Skin of body (tissue), 3 donors: ENCODE measurements at places on chromosomes 12 and 14.

DNA sequence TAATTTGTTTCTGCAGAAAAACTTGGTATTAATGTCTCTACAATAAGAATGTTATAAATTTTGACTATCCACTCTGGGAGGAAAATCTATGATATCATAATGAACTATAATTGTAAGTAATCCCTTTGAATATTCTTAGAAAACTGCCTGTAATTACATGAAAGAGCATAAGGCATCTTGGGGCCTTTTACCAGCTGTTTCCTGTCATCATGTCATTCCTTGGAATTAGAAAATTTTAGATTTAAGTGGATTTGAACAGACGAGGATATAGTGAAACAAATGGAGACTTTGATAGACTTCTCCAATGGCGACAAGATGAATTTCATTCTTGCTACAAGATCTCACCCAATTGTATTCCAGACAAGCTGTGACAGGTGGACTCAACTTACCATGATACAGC, 423.4 kb upstream of the FLRT2 start:
- no peak for DNase-seq

DNA sequence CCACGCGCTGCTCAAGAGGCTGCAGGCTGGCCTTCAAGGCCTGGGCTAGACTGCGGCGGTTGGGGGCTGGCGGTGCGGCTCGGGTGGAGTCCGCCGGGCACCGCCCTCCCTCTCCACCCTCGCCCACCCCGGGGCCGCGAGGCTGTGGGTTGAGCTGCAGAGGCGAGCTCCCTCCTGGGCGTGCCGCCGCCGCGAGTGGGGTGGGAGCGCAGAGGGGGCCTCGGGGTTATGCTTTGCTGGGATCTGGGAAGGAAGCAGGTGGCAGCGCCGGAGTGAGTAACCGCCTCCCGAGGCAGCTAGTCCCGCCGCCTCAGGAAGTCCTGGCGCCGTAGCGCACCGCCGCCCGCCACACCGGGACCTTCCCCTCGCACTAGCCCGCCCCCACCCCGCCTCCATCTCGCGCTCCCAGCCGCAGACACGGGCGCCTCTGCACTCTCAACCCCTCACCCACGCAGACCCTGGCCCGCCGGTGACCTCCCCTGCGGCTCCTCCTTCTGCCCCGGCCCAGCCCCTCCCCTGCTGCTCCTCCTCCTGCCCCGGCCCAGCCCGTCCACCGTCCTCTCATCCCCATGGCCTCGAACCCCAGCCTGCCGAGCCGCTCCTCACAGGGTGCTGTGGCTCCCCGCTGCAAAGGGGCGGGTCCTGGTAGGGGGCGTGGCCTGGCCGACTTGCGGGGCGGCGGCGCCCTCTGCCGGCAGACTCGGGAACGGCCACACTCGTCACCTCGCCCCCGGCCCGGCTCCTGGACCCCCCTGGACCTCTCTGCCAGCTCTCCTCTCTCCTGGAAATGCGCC, 16.6 kb downstream of the TAMALIN start:
- DNase-seq: peak; percentile 33

- DNase-seq: no peak
These were observed 9.8 kb downstream of the CPNE6 start for GRCh38 chr14:24080888-24081738.

DNA sequence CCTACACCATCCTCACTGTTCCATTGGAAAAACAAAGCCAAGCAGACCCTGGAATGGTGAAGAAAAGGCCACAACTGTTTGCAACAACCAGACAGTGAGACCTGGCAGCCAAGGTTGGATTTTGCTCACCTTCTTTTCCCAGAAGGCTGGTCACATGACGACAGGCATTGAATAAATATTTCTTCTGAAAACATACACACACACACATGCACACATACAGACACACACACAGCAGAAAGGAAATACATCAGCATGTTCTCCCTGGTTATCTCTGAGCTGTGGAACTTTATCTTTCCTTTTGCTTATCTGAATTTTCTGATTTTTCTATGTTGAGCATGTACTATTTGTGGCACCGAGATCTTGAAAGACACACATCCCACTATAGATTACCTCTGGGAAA, 38.0 kb upstream of the CCDC60 start:
- no peak for DNase-seq

- no peak for DNase-seq
These were observed 208.5 kb downstream of the SLC41A2 start for GRCh38 chr12:104749545-104749944.

DNA sequence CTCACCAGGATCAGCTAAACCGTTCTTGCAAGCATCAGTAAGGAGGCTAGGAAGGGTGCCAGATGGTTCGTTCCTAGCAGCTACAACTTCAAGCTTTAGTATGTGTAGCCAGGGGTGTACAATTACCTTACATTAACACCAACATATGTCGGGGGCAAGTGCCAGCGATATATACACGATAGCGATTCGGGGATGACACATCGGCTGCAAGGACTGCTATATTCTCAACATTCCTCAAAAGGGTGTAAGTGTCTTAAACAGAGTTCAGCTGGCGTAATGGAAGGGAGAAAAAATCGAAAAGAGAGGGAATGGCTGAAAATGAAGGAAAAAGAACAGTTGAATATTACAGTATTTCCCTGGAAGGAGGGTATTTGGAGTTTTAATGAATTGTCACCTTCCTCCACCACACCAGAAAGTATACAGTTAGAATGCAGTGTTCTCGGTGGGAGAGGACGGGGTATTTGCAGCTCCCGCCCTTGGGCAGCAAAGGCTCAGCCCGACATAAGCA, 545 bp downstream of the LIMA1 start:
- peak; percentile 81 for DNase-seq

DNA sequence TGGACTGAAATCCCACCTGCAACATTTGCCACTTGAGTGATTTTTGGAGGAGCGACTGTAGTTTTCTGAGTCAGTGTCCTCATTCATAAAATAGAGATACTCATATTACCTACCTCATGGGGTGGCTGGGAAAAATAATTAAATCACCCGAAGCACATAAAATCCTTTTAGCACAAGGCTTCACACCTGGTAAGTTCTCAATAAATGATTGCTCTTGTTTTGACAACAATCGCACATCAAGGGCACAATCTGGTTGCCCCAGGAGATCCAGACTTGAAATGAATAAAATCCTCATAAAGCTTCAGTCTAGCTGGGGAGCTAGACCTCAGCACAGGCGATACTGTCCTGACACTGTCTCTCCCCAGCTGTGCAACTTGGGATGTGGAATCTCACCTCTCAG, 76.0 kb upstream of the CCDC60 start:
- DNase-seq: no peak

GRCh38 chr12:54216797-54217661, 28.2 kb upstream of the SMUG1 start:
- DNase-seq: peak; percentile 81

DNA sequence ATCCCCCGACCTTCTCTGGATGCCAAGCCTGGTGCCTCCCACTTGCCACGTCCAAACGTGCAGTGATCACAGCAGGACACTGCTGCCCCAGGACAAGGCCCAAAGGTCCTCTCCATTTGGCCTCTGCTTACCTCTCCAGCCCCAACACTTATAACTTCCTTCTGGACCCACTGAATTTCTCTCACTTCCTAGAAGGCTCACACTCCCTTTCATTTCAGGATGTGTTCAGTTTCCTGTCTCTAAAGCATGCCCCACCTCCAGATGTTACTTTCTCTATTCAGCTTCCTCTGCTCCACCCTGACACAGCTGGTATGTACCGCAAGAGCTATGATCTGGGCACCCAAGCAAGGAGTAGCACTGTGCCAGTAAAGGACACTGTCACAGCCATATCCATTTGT, 33.0 kb downstream of the CDKL1 start:
- DNase-seq: peak; percentile 39

DNA sequence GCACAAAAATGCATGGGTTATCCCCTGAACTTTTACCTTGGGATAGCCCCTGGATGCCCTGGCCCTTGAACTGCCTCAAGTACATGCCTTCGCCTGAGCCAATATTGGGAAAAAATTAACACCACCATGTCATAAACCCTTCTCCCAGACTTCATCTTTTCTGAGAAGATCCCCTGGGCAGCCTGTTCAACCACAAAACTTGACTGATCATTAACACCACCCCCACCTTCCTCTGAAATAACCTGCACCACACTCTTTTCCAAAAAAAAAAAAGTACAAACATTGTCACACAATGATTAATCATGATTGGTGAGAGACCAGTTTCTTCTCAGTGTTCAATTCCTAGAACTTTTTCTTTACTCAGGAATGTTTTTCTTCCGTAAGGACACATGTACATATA, 217.9 kb downstream of the PAX9 start:
- DNase-seq: no peak

DNA sequence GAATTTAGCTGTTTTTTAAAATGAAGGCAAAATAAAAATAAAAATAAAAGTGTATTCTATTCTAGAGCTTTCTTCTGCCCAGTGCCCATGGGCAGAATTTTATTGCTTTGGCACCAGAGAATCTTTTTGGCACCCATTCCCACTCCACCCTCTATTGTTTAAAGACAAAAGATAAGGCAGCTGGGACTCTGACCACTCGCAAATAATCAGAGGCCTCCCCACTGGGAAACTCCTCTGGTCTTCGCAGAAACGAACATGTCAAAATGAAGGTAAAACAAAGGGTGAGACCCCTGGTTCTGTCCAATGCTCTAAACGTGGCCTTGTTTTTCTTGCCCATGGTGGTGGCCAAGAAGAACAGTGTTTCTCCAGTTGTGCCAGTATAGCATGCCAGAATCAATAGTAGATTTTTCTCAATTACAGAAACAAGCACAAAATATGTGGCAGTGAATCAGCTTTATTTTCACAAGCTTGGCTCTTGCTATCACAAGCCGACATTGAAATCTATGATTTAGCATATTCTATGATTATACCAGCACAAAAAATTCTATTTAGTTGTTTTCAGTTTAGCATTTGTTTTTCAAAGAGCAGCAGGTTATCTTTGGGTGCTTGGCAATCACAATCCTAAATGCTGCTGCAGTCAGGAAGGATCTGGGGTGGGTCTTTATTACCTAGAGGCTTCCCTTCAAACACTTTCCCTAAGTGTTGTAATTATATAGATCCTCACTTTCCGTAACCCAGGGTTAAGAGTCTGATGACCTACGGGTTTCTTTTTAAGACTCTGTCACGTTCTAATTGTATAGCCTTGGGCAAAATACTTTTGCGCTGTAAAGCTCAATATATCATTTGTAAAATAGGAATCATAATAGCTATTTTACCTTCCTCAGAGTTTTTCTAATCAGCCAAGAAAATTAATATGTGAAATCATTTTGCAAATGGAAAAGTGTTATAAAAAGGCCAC, 50.5 kb downstream of the KITLG start:
- no peak for DNase-seq

- no peak for DNase-seq
These were observed 135.7 kb downstream of the SRGAP1 start for GRCh38 chr12:63980211-63980610.

DNA sequence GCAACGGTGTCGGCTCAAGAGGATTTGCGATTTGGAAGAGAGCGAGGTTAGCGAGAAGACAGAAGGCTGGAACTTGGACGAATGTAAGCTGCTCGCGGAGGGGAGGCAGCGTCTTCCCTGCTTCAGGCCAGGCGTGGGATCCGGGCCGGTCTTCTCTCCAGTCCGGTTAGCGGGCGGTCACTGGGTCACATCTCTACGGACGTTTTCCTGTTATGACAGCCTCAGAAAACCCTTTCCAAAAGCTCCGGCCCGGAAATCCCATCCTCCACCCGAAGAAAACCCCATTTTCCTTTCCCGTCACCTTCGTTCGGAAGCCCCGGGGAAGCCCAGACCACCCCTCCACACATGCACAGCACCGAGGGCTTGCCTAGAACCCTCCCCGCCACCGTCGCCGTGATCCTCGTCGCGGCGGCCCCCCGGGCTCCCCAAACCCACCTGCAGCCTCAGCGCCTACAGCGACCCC, 268 bp downstream of the NDUFB1 start:
- peak; percentile 61 for DNase-seq

DNA sequence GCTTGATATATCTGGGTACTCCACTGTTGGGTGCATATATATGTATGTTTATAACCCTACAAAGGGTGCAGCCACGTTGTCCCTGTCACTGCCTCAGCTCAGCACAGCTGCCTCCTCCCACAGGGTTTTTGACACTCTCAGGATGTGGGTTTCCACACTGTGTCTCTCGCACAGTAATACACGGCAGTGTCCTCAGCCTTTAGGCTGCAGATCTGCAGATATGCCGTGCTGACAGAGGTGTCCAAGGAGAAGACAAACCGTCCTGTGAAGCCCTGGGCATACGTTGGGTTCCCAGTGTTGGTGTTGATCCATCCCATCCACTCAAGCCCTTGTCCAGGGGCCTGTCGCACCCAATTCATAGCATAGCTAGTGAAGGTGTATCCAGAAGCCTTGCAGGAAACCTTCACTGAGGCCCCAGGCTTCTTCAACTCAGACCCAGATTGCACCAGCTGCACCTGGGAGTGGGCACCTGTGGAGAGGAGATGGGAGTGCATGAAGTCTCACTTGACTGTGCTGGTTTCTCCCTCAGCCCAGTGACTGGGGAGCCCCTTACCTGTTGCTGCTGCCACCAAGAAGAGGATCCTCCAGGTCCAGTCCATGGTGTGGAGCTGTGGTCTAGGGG, 498.7 kb downstream of the TMEM121 start:
- DNase-seq: no peak

GRCh38 chr14:61113561-61114225, 132.6 kb downstream of the SLC38A6 start:
- DNase-seq: no peak

DNA sequence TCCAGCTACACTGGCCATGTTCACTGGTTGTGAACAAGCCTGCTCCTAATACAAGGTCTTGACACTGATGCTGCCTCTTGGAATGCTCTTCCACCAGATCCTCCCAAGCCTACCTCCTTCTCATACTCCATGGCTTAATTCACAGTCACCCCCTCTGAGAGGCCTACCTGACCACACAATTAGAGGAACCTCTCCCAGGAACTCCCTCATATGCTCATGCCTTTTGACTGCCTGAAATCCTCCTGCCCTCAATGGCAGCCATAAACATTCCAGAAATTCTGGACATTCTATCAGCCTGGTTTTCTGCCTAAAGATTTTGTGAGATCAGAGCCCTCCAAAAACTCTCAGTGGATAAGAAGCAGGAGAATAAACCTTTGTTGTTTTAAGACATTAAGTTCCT, 340.2 kb downstream of the C12orf75 start:
- no peak for DNase-seq

GRCh38 chr12:71371122-71371521, 68.5 kb upstream of the LGR5 start:
- DNase-seq: no peak

GRCh38 chr12:120851444-120851843, 52.7 kb downstream of the SPPL3 start:
- DNase-seq: no peak
